T-helper 17 cell (primary cell): ENCODE measurements at places on chromosomes 16 and 17. TPM values are rescaled to one million over a fixed set of nuclear protein-coding genes. Genes with fewer than 3 reads are reported as not detected.

The KCNH6 gene
- total RNA-seq, result not detected

The SLC5A10 gene
- not detected for total RNA-seq

The OTOP3 gene
- total RNA-seq, result not detected

The HSPB9 gene
- not detected for total RNA-seq

The CES3 gene
- total RNA-seq, result 0.63 TPM

The CCL8 gene
- total RNA-seq, result not detected

The TBC1D3C gene
- total RNA-seq, result not detected

The VAT1L gene
- total RNA-seq, result not detected

The KCTD19 gene
- not detected for total RNA-seq

The SLC52A1 gene
- total RNA-seq, result not detected

The NXPH3 gene
- total RNA-seq, result not detected

The GP1BA gene
- 22.9 TPM for total RNA-seq

The PRR29 gene
- 3.3 TPM for total RNA-seq

The KRT20 gene
- total RNA-seq, result not detected

The DPEP3 gene
- 0.68 TPM for total RNA-seq

The CIBAR2 gene
- not detected for total RNA-seq

The ICAM2 gene
- total RNA-seq, result 115 TPM

The PTX4 gene
- not detected for total RNA-seq

The BBS2 gene
- 60.9 TPM for total RNA-seq

The KCNG4 gene
- not detected for total RNA-seq

The SDR42E1 gene
- total RNA-seq, result 4.9 TPM

The TMED6 gene
- 0.75 TPM for total RNA-seq

The B3GNT9 gene
- total RNA-seq, result 8.1 TPM

The TMEM114 gene
- total RNA-seq, result not detected

The CMTM1 gene
- total RNA-seq, result 3.3 TPM

The CDR2L gene
- total RNA-seq, result 0.86 TPM

The ETV4 gene
- not detected for total RNA-seq

The NECAB2 gene
- not detected for total RNA-seq

The CD79B gene
- total RNA-seq, result 31.1 TPM

The SSTR5 gene
- not detected for total RNA-seq

The CRYBA1 gene
- not detected for total RNA-seq

The KRT16 gene
- not detected for total RNA-seq

The PYY gene
- not detected for total RNA-seq
